ENCODE measurements at places on chromosomes 1 and 21.

GRCh38 chr1:166875302-166875733 lies 746 bp downstream of the TADA1 start:
- DNase-seq = no peak

GRCh38 chr1:235317168-235317567 lies 10.8 kb downstream of the ARID4B start:
- no peak for DNase-seq

- no peak for DNase-seq
Measured at GRCh38 chr1:84724128-84724860, 34.0 kb upstream of the SSX2IP start.

DNA sequence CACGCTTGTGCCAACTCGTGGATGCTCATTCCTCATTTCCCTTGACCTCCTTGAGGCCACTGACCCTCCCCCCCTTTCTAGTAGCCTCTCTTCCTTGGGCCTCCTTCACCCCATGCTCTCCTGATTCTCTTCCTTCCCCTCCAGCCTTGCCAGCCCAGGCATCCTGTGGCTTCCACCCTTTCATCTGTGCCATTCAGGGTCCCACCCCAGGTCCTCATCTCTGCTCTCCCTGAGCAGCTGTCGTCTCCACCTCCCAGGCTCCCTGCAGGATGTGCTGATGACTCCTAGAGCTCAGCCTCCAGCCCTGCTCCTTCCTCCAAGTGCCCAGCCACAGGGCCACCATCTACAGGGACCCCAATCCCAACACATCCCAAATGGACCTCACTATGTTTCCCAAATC lies 197.4 kb downstream of the GRIK3 start:
- DNase-seq = no peak

GRCh38 chr1:154969860-154970452 lies 591 bp downstream of the SHC1 start:
- DNase-seq = no peak

- no peak for DNase-seq
Measured at GRCh38 chr1:7749126-7749525, 22.0 kb upstream of the VAMP3 start.

GRCh38 chr1:116508984-116509980 lies 61.5 kb downstream of the CD58 start:
- peak; percentile 58 for DNase-seq

GRCh38 chr1:205589618-205590456 lies 42.0 kb downstream of the ELK4 start:
- no peak for DNase-seq

GRCh38 chr1:30461640-30462039 lies 261.7 kb downstream of the MATN1 start:
- DNase-seq = no peak

DNA sequence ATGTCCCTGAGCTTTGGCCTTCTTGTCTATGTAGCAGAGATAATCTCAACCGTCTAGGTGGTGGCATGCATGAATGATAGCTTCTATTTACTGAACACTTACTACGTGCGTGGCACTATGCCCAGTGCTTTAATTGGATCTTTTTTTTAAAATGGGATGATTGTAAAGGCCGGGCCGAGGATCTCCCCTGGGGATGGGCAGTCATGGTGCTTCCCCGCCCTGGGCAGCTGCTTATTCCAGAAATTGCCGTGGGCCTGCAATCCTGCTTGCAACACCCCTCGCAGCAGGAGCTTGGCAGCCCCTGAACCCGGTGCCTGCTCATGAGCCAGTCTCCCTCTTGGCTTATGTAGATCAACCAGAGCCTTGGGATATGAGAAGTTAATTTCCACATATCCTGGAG lies 360.7 kb downstream of the CAMTA1 start:
- no peak for DNase-seq

DNA sequence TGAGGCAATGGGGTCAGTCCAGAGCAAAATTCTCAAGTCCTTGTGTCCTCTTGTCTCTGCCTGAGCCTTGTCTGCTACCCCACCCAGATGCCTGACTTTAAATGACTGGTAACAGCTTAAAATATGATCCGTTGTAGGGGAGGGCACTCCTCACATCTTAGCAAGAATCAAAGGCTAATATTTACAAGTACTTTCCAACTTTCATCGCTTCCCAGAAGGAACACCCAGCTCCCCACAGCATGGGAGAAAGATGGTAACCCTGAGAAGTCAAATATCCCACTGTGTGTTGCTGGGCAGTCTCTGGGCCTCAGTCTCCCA lies 5.2 kb downstream of the ECE1 start:
- no peak for DNase-seq

DNA sequence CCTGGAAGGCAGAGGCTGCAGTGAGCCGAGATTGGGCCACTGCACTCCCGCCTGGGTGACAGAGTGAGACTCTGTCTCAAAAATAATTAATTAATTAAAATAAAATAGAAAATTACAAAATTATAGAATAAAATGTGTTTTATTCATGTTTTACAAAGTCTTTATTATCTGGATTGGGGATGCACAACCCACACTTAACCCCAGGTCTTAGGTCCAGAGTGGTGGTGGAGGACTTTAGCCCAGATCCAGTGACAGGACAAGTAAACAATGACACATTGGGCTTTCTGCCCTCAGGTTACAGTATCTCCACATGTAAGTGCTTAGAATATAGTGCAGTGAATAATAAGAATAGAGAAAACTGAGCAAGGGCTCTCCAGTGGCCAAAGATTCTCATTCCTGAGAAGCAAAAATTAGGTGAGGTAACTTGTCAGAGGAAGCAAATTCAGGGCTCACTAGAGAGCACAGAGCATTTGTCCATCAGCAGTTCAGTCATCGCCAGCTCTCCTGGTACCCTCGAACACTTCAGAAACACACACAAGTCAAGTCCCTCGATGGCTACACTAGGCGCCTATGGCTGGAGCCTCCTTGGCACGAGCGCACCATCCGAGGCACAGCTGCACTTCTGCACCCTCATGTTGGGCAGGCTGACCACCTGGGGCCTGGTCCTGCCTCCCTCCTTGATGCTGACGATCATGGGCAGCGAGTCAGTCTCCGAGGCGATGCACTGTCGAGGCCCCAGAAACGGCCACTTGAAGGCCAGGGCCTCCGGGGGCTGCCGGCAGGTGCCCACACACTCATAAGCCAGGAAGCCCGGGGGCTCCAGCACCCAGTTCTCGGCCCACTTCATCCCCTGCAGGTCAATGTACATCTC lies 2.6 kb downstream of the LEFTY1 start:
- DNase-seq = no peak

DNA sequence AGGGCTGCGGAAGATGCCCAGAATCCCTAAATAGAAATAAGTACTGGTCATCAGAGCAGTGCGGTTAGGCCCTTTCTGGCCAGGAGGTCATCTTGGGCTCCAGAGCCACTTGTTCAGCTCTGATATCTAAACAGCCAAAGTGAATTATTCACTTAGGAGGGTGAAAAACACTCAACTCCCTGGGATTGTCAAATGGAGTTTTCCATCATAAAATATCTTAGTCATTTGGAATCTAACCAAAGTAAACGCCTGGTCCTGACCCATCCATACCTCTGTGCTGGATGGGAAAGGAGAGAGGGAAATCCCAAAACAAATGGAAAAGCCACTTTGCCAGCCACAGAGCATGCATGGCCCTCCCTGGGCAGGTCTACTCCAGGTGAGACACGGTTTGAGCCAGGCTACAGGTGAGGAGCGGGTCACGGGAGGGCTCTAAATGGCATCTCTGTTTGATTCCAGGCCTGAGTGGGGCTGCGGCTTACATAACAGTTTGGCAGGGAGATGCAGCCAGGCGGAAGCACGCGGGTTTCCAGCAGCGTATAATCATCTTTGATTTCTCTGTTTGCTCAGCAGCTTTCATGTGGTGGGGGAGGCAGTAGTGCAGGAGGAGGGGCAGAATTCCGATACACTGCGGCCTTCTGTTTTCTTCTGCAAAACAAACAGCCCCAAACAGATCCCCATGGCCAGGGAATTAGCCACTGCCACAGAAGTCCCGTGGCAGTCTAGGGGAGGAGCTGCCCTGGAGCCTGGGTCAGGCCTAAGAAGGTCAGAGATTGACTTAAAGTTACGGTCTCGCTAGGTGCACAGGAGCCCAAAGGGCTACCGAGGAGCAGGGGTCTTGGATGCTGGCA lies 59.1 kb upstream of the ZNF648 start:
- DNase-seq = no peak

DNA sequence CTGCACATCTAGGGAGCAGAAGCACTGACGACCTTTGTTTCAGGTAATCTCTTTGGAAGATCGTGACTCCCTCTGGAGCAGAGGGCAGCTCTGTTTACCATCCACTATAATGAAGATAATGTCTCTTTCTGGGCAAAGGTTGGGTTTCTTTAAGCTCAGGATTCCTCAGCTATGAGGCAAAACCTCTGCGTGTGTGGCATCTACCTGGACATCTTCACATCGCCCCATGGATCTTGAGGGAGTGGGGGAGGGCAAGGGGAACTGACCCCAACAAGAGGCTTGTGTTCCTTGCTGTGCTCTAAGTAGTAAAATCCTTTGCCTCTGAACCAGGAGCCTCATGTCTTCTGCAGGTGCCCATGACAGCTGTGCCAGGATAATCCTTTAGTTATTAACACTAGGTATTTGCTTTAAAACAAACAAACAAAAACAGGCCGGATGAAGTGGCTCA lies 19.6 kb downstream of the SPATA45 start:
- DNase-seq = no peak

DNA sequence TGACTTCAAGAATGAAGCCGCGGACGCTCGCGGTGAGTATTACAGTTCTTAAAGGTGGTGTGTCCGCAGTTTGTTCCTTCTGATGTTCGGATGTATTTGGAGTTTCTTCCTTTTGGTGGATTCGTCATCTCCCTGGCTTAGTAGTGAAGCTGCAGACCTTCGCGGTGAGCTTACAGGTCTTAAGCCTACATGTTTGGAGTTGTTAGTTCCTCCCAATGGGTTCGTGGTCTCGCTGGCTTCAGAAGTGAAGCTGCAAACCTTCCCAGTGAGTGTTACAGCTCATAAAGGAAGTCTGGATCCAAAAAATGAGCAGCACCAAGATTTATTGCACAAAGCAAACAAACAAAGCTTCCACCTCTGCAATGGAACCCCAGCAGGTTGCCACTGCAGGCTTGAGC lies 14.7 kb downstream of the LDLRAD1 start:
- DNase-seq = no peak

DNA sequence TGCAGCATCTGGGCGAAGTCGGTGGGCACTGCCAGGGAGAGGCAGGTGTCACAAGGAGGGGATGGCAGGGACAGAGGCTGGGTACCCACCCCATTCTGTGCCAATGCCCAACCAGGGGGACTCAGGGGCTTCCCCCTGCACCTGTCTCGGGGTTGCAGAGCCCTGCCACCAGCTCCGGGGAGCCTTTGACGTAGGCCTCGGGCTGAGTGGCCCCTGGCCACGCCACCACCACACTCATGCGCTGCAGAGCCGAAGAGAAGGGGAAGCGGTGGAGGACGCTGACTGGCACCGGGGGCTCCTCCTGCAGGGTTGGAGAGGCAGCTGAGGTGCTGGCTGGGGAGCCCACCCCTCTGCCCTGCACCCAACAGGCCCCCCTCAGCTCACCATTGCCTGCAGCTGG lies 11.7 kb upstream of the MFAP2 start:
- DNase-seq = no peak

Data from smooth muscle cell of the brain vasculature (primary cell).